ENCODE measurements at places on chromosomes 5 and 9.

GRCh38 chr5:138945421-138946240, 70.5 kb upstream of the LRRTM2 start:
- DNase-seq = peak; percentile 88

DNA sequence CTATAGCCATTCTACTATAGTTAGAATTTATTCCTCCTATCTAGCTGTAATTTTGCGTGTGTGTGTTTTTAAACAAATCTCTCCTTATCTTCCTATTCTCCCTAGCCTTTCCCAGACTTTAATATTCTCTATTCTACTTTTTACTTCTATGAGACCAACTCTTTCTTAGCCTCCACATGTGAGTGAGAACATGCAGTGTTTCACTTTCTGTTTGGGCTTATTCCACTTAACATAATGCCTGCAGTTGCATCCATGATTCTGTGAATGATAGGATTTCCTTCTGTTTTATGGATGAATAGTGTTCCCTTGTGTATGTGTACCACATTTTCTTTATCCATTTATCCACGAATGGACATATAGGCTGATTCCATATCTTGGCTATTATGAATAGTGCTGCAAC, 192.3 kb upstream of the TLX3 start:
- DNase-seq = no peak

DNA sequence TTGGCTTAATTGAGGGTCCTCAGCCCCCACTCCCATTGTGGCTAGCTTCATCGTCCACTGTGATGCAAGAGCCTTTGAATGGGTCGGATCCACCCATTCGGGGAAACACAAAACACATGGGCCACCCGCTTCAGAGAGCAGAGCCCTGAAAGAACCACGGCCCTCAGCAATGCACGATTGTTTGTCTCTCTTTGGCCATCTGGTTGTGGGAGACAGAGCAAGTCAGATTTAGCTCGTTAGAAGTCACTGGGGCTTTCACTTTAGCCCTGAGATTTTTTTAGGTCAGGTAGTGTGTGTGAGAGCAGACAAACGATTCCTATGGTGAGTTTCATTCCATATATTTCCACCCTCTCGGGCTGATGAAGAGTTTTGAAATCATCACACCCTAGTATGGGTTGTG, 12.9 kb upstream of the COL15A1 start:
- DNase-seq = no peak

- no peak for DNase-seq
Observed at GRCh38 chr9:20948703-20949102, 82.7 kb downstream of the HACD4 start.

DNA sequence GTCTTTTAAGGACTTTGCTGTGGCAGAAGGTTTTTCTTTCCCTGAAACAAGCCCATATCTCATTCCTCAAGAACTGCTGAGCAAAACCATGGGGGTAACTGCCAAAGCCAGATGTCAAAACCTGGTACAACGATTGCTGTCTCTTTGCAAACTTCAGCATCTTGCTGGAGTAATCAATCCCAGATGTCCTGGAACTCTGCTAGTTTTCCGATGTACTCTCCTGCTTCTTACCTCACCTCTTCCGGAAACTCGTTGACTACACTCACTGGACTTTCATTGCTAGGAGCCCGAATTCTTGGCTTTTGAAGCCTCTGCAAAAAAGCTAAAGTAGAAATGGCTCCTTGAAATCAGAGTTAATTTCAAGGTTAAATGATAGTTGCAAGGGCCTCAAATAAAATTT, 23.3 kb downstream of the RAD1 start:
- DNase-seq = no peak

GRCh38 chr9:72441848-72442607, 77.0 kb upstream of the ZFAND5 start:
- DNase-seq = no peak

DNA sequence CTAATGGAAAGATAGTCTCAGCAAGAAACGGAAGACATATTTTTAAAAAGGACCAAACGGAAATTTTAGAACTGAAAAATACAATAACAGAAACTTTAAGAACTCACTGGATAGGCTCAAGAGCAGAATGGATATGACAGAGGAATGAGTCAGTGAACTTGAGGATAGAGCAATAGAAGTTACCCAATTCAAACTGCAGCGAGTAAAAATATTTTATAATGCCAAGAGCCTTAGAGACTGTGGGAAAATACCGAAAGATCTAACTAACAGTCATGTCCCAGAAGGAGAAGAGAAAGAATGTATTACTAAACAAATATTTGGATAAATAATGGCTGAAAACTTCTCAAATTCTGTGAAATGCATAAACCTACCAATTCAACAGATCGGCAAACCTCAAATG, 40.8 kb downstream of the ADAMTS2 start:
- DNase-seq = no peak

DNA sequence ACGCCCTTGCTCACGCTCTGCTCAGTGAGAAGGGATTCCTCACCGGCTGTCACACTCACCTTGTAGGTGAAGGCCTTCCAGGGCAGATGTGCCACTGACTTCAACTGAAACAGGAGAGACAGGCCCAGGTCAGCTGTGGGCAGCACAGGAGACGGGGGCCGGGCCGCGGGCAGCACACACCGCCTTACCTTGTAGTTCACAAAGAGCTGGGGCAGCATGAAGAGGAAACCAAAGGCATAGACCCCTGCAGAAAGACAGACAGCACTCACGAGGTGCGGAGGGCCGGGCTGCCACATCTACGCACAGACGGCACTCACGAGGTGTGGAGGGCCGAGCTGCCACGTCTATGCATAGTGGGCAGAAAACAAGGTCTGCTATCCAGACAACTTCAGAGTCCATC, 23.3 kb downstream of the CLPTM1L start:
- DNase-seq = no peak

GRCh38 chr5:104540448-104540847, 977.9 kb upstream of the NUDT12 start:
- DNase-seq = no peak

GRCh38 chr5:179747811-179748210, 15.2 kb downstream of the MAML1 start:
- no peak for DNase-seq

GRCh38 chr5:44332285-44332971, 56.8 kb downstream of the FGF10 start:
- peak; percentile 26 for DNase-seq

- no peak for DNase-seq
Observed at GRCh38 chr5:52283221-52283620, 504.5 kb upstream of the ITGA1 start.

DNA sequence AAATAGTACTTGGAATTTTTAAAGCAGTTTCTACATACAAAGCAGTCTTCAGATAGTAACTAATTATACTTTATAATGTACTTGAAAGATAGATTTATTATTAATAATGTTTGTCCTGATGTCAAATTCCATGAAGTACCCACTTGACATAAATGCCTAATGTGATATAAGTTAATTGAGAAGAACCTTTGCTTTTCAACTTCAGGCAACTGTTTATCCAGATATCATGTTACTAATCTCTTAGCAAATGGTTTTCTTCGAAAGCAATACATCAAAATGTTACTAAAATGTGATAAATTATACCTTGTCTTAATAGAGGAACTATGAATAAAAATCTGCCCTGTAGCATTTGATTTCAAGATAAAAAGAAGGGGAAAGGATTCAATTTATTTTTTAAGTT, 146.8 kb upstream of the FBXL17 start:
- DNase-seq = no peak

DNA sequence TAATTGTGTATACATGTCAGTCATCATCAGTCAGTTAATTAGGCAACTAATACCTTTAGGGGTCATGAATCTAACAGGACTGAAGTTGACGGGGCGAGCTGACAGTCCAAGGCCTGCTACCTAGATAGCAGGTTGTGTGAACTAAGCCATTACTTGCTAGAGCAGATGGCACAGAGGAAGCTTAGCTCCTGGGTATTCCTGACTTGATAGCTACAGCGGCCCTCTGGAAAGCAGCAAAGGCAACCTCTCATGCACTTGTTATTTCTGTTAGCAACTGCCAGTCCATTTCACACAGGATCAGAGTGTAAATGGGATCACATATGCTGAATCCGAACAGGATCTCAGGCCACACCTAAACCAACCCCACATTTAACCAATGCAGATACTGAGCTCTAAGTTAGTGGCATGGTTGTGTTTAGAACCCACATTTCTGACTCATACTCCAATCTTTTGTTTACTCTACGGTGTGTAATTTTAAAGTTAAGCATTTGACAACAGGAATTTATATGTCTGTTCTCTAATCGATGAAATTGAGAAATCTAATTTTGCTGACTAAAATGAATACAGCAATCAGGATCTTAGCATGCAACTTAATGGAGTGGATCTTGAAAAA, 521.3 kb upstream of the ZNF608 start:
- DNase-seq = peak; percentile 39

DNA sequence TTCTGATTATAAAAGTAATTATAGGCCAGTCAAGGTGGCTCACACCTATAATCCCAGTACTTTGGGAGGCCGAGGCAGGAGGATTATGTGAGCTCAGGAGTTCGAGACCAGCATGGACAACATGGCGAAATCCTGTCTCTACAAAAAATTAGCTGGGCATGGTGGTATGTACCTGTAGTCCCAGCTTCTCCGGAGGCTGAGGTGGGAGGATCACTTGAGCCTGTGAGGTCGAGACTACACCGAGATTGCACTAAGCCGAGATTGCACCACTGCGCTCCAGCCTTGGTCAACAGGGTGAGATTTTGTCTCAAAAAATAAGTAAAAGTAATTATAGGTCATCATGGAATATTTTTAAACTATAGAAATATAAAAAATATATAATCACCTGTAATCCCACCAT, 18.1 kb downstream of the IRF1 start:
- no peak for DNase-seq

- peak; percentile 27 for DNase-seq
Observed at GRCh38 chr5:54390015-54390414, 65.5 kb upstream of the HSPB3 start.

- no peak for DNase-seq
Observed at GRCh38 chr5:131147258-131147657, 17.8 kb downstream of the HINT1 start.

- DNase-seq = no peak
Observed at GRCh38 chr5:133509742-133510079, 102.6 kb downstream of the FSTL4 start.

GRCh38 chr5:143527808-143528207, 124.3 kb upstream of the NR3C1 start:
- DNase-seq = no peak

- no peak for DNase-seq
Observed at GRCh38 chr5:149280124-149280523, 8.5 kb downstream of the AFAP1L1 start.

GRCh38 chr9:28365728-28366127, 792.4 kb upstream of the C9orf72 start:
- no peak for DNase-seq

GRCh38 chr9:125427556-125427955, 165.9 kb downstream of the GAPVD1 start:
- DNase-seq = no peak

- no peak for DNase-seq
Observed at GRCh38 chr5:140795259-140795641, 598 bp downstream of the PCDHA2 start.

DNA sequence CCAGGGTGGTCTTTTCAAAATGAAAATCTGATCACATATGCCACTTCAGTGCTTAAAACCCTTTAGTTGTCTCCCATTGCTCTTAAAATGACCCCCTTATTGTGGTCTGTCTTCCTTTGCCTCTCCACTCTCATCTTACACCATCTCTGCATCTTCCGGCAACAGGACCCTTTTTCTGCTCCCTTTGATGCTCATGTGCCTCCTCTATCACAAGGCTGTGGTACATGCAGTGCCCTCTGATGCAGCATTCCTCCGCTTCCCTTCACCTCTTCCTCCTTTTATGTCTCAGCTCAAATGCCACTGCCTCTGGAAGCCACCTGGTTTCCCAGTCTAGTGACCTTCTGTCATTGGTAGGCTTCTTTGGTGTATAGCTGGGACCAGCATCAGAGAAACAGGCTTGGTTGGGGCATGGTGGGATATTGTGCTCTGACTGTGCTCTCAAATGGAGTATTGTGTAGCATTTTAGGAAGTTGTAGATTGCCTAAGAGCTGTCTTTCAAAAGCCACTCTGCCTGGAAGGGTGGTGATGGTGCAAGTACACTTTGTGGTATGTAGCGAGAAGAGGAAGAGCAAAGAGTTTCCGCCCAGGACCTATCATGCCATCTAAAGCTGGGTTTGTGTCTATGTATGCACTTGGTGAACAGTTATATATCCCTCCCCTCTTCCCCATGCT, 28.1 kb downstream of the ARHGAP26 start:
- DNase-seq = no peak

- no peak for DNase-seq
Observed at GRCh38 chr5:170307575-170308465, 10.2 kb upstream of the LCP2 start.

GRCh38 chr5:41722359-41722950, 147.8 kb downstream of the OXCT1 start:
- DNase-seq = no peak

- no peak for DNase-seq
Observed at GRCh38 chr9:135998410-135999071, 37.4 kb upstream of the UBAC1 start.

DNA sequence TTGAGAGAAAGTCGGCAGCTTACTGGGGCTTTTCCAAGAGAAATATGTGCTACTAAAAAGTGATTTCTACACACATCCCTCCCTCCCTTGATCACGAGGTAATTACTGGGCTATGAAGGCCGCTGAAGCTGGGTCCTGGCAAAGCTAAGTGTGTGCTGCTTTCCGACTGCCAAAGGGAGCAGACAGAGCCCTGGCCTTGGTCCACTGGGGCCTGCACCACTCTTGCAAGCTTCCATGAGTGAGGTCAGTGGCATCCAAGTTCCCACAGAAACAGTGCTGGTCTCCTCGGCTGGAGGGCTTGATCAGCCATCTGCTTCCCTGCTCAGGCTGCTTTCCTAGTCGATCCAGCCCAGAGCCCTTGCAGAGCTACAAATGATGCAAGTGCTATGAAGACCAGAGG, 154.8 kb upstream of the LHFPL2 start:
- no peak for DNase-seq

DNA sequence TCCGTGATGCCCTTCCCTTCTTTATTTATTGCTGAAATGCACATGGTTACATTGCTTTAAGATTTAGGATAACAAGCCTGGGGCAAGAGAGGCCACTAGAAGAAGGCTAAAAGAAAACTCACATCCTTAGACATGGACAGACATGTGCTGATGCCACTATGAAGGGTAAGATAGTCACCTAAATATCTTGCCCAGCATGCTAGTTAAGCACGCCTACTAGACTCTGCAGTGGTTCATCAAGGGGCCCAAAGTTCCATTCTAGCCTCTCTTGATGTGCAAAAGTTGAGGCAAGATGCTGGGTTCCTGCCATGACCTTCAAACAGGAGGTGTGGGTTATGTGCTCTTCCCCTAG, 49.3 kb downstream of the GRAMD2B start:
- DNase-seq = no peak

- DNase-seq = no peak
Observed at GRCh38 chr5:65840071-65840470, 86.3 kb upstream of the ERBIN start.

GRCh38 chr9:91044354-91044753, 242.7 kb downstream of the SYK start:
- DNase-seq = no peak

All from retina (tissue), 1 donor.